ENCODE measurements at places on chromosomes 5 and 9.

DNA sequence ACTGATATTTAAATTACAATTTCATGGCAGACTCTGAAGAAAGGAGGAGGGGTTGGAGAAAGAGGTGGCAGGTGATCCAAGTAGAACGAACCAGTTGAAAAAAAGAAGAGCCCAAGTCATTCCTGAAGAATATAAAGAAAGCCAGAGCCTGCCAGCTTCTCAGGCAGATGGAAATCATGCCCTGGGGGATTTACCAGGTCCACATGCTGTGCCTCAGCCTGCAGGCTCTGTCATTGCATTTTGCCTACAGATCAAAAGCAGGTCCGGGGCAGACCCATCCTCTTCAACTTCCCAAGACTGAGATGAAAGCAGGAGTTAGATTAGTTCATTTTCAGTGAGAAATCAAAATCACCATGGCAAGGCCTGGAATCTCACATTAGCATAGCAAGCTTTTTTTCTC, 48.5 kb downstream of the GDNF start:
- no peak for DNase-seq

DNA sequence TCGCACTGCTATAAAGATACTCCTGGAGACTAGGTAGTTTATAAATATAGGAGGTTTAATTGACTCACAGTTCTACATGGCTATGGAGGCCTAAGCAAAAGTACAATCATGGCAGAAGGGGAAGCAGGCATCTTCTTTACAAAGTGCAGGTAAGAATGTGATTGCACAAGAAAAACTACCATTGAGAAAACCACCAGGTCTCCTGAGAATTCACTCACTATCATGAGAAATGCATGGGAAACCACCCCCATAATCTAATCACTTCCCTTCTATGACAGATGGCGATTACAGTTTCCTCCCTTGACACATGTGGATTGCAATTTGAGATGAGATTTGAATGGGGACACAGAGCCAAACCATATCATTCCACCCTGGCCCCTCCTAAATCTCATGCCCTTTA, 121.2 kb upstream of the ST8SIA4 start:
- no peak for DNase-seq

- peak; percentile 62 for DNase-seq
Observed at GRCh38 chr5:83518319-83519061, 46.9 kb downstream of the VCAN start.

GRCh38 chr5:120552638-120553037, 88.5 kb downstream of the PRR16 start:
- DNase-seq = peak; percentile 64

DNA sequence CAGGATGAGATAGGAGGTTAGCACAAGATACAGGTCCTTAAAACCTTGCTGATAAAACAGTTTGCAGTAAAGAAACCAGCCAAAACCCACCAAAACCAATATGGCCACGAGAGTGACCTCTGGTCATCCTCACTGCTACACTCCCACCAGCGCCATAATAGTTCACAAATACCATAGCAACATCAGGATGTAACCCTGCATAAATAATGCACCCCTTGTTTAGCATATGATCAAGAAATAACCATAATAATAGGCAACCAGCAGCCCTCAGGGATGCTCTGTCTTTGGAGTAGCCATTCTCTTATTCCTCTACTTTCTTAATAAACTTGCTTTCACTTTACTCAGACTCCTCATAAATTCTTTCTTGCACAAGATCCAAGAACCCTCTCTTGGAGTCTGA, 86.9 kb upstream of the PRSS3 start:
- no peak for DNase-seq
